AG20443 (cell line): ENCODE measurements at places on chromosomes 1 and 21.

- no peak for DNase-seq
Measured at GRCh38 chr1:160569806-160570205, 9.5 kb downstream of the CD84 start.

DNA sequence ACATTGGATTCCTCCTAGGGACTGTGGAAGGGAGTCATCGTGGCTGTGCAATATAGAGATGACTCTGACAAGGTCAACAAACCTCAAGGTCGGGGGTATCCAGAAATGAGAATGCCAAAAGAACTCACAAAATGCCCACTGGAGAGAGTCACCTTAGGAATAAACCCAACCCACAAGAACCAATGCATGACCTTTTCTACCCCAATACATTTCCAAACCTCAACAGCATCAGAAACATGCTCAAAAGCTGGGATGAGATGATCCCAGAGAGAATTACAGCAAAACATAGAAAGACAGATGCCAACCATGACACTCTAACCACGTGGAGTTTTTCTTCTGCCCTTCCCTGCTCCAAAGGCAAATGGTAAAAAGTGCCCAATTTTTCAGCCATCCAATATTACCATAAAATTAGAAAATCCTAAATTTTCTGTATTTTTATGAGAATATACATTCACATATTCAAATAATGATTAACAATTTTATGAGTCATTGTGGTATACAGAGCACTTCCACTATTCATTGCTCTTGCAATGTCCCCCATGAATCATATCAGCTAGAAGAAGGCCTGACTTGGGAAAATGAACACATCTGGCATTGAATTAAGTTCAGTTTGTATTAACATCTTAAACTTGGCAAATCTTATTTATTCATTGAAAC lies 88.2 kb upstream of the PALMD start:
- DNase-seq: peak; percentile 64

- no peak for DNase-seq
Measured at GRCh38 chr1:62299426-62300200, 19.6 kb downstream of the KANK4 start.

GRCh38 chr21:34704119-34704518 lies 35.3 kb downstream of the CLIC6 start:
- DNase-seq: peak; percentile 62

- DNase-seq: no peak
Measured at GRCh38 chr1:115976921-115977498, 697 bp downstream of the SLC22A15 start.

- no peak for DNase-seq
Measured at GRCh38 chr1:25760122-25760719, 39.8 kb upstream of the SELENON start.

DNA sequence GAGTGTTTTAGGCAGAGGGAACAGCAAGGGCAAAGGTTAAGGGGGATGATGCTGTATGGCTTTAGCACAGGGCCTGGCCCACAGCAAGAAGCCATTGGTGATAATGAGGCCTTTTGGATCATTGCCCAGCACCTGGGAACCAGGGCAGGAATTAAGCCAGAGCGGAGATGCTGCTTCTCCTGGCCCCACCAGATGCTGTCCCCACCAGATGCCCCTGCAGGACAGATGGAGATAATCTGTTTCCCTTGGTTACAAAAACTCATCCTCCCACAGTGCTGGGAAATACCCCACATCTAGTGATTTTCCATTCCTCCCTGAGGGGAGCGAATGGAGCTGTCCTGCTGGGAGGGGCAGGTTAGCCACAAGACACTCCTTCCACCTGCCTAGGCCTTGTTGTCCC lies 18.8 kb downstream of the OPRD1 start:
- DNase-seq: no peak

DNA sequence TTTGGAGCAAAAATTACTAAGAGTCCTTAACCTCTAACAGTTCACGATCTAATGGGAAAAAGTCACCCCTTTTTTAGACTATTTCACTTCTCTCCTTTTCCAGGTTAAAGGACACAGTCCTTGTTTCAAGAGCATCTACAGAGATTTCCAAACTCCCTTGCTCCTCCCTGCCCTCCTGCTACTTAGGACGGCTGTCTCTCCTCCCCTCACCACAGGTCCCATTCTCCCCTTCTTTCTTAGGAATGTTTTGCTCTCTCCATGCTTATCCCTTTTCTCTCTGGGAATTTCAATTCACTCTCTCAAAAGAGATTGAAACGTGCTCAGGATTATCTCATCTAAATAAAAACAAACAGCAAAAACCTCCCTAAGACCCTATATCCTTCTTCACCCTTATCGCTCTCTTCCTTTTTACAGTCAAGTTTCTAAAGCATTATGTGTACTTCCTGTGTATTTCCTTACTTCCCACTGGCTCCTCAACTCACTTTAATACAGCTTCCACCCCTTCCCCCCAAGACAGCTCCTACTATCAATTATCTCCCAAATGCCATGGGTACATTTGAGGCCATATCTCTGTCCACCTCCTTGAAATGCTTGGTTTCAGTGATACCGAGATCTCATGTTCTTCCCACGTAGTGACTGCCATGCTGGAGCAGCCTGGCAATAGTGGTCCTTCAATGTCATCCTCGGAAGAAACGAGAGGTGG lies 43.2 kb upstream of the ZNF281 start:
- no peak for DNase-seq

DNA sequence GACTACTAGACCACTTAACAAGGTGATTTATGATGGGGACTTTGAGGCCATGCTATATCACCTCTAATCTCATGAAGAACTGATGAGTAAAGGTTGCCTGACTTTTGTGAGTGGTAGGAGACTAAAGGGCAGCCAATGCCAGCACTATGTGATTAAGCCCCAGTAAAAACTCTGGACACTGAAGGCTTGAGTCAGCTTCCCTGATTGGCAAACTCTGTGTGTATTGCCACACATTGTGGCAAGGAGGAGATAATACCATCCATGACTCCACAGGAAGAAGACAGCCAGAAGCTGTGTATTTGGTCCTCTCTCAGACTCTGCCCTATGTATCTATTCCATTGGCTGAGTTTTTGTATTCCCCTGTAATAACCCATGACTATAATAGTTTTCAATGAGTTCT lies 413.3 kb upstream of the ZRANB2 start:
- peak; percentile 13 for DNase-seq

- no peak for DNase-seq
Measured at GRCh38 chr1:54096227-54096876, 42.9 kb downstream of the TCEANC2 start.

DNA sequence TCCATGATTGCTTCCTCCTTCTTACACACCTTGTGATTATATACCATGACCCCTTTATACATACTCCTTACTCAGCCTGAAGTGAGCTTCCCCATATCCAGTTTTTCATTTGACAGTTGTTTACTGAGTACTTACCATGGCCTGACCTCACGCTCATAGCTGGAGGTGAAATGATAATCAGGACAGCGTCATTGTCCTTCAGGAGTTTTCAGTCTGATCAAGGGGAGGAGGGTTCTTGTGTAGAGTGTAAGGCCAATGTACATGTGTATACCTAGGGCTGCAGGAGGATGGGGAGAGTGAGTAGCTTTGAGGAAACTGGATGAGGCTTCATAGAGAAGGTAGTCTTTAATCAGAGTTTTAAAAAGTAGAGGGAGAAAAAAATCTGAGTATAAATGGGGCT lies 325.8 kb downstream of the RYR2 start:
- no peak for DNase-seq

DNA sequence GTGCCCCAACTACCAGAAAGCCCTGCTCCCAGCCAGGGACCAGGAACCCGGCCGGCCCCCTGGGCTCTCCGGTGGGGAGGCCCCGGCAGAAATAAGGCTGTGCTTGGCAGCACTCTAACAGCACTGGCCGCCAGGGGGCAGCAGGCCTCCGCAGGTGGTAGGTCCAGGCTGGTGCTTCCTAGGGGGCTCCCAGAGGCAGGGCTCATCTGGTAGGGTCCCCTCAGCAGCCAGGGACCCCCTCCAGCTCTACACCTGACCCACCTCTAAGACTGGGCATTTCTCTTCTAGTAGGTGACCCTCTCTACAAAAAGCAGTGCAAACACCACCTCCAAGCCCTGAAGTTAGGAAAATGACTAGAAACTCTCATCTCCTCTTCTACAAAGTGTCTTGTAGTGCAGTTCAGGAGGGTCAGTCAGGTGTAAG lies 85.6 kb downstream of the STUM start:
- peak; percentile 86 for DNase-seq

- no peak for DNase-seq
Measured at GRCh38 chr1:167509587-167509986, 8.7 kb downstream of the CD247 start.

DNA sequence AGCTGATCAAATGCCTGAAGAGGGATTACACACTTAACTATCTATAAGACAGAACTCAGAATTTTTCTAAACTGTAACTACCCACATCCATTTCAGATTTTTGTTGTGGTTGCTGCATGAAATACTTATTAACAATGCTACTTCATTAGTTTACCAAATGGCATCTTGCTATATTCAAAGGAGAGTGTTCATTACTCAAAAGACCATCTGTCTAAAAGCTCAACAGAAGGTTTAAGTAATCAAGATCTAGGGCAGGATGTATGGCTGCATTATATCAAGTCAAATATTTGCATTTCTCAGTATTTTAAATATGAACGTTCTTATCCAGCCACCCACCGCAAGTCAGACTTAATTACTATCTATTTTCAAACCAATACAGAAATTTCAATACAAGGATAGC lies 79.9 kb downstream of the SIPA1L2 start:
- DNase-seq: no peak

- DNase-seq: no peak
Measured at GRCh38 chr1:71522721-71523120, 441.9 kb upstream of the ZRANB2 start.

GRCh38 chr1:150280138-150280707 lies 2.1 kb upstream of the CIART start:
- DNase-seq: no peak

DNA sequence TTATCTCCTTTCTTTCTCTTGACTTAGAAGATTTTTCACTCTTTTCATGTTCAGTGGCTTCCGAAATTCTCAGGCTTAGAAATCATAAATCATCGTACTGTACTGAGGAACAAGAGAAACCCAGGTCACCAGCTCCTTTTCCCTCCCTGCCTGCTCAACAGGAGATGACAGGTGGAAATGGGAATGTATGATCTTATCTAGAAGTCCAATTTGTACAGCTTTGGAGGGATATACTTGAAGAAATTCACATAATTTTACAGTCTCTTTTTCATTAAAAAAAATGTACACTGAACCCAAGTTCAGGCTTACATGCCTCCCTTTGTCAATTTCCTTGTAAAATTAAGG lies 11.7 kb downstream of the EVA1C start:
- DNase-seq: no peak

GRCh38 chr1:200428482-200429205 lies 18.8 kb upstream of the ZNF281 start:
- peak; percentile 18 for DNase-seq

GRCh38 chr1:51564124-51564523 lies 45.1 kb upstream of the EPS15 start:
- DNase-seq: peak; percentile 41

DNA sequence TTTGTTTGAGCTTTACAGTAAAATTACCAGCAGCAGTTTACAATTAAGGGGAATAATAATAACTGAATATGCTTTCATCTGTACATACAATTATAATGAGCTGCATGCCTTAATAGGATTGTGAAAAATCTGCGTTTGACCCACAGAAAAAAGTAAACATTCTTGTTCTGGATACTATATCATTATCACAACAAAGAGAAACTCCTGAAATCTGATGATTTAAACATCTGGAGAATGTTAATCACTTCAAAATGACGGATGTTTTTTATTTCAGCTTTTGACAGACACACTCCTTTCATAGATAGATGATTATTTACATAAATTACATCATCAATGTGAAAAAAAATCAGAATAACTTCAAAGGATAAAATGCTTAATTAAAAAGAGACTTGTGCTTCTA lies 58.5 kb downstream of the TYW3 start:
- DNase-seq: no peak

DNA sequence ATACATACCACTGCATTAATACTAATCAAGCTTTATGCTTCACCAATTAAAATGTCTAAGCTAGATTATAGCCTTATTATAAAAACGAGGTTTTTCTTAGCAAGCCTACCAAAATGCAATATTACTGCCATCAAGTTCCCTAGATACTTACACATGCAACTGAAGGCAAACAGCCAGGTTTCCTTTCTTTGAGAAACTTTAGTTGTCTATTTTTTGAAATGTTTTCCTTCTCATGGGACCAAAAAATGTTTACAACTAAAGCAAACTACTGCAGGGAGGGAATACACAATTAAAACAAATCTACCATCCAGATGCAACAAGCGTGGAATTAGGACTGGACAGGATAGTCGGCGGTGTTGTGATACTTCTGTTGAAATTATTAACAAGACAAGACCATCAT lies 1.3 kb downstream of the ZNF644 start:
- no peak for DNase-seq

DNA sequence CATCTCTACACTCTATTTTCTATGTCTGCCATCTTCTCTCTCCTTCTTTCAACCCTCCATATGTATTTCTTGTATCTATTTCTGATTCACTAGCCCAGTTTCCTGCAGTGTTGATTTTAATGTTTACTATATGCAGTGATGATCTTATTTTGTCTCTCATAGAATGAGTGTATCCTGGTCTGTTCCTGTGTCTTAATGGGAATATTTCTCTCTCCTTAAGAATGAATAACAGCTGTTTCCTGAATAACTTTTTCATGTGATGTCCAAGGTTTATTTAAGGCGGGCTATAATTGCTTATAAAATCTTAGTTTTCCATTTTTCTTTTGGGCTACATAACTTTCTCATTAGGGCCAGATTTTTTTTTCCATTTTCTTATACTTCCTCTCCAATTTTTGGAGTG lies 144.5 kb downstream of the C1orf21 start:
- no peak for DNase-seq

DNA sequence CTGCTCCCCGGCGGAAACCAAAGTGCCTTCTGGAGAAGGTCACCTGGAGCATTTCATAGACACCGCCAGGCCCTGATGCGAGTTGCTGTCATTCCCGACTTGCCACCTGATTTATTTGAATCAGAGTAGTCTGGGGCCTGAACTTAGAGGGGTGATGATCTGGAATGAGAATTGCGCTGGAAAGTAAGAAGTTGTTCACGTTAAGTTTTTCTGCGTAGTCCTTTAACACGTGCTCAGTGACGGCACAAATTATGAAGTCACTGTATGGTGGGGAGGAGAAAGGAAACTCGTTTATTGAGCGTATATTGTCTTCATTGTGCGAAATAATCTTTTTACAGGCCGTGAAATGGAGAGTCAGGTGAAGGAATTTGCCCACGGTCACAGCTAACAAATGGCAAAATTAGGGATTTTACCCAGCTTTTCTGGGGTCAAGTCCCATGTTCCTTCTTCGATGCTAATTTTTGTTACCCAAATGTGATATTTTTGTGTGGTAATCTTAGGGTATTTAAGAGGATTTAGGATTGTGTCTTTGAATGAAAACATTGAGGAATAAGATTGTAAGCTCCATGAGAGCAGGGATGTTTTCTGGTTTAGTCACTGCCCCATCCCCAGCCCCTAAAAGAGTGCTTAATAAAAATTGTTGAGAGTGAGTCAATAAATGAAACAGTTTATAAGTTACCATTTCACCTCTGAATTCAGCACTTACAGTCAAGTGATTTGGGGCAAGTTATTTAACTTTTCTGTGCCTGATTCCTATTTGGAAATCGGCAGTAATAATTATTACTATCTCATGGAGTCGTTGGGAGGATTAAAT lies 46.4 kb upstream of the NBL1 start:
- DNase-seq: no peak
